ENCODE measurements at places on chromosomes 11 and 22.

DNA sequence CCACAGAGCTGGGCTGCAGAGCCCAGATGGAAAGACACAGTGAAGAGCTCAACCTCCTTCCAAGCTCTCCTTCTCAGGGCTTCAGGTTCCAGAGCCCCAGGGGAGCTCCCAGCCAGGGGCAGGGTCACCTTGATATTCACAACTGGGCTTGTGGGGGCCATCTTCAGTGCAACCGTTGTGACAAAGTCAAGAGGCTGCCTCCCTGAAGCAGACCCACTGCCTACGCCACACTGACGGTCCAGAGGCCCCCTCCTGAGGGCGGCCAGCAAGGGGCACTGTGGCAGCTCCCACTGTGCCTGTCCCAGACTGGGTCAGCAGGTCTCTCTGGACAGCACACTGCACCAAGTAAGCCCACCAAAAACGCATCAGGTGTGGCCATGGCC lies 84.1 kb downstream of the DGCR2 start:
- DNase-seq = no peak

- no peak for DNase-seq
These were observed 14.5 kb downstream of the PHLDB1 start for GRCh38 chr11:118621784-118622375.

DNA sequence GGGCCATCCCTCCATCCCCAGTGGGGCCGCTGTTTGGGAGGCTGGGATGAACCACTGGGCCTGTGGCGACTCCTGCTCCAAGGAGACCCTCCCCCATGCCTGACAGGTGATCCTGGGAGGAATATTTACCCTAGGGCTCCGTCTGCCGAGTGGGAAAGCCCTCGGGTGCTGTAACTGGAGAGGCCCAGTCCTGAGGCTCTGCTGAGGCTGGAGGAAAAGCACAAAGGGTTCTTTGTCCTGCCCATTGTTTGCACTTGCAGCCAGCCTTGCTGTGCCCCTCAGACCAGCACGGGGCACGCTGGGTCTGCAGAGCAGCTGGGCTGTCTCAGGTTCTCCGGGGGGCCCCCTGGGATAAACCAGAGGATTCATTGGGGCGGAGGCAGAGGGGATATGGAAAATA lies 321.1 kb downstream of the MN1 start:
- DNase-seq = no peak

DNA sequence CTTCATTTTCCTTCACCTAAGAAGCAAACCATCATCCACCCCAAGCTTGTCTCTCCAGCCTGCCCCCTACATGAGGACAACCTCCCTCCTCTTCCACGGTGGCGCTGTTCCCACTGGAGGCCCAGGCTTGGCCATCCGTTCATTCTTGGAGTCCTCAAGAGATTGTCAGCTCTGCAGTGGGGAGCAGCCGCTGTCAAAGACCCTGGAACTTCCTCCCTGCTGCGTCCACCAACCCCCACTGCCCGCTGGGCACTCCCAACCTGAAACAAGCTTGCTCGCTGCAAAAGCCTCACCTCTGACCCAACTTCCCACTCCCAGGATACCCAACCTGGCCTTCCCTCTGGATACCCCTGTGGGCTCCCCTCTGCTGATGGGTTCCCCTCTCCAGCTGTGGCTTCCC lies 10.4 kb upstream of the CD81 start:
- DNase-seq = no peak

GRCh38 chr11:47327025-47327424 lies 25.5 kb downstream of the MYBPC3 start:
- DNase-seq = no peak

- DNase-seq = no peak
These were observed 50.2 kb downstream of the JAM3 start for GRCh38 chr11:134119094-134119493.

DNA sequence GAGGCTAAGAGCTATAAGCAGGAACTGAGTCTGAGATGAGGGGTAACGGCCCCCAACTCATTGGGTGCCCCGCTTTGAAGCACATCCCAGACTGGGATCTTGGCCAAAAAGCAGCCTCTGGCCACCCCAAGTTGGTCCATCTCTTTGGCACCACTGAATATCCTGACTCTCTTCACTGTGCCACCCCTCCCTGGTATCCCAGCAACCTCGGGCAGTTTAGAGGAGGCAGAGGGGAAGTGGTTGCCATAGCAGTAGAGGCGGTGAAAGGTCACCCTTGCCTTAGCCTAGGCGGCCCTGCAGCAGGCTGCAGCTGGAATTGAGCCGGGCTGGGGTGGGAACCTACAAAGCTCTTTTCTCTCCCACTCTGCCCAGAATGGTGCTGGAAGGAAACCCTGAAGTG lies 1.1 kb downstream of the PELI3 start:
- DNase-seq = no peak

- DNase-seq = no peak
These were observed 2.0 kb upstream of the KRTAP5-10 start for GRCh38 chr11:71563406-71563805.

- DNase-seq = no peak
These were observed at the start of gene APOA4 for GRCh38 chr11:116823031-116823843. Gene APOA4 (minus strand): TSS chr11:116823304. CDS start chr11:116823191, 113 bp downstream.

- DNase-seq = no peak
These were observed 13.1 kb upstream of the TCF20 start for GRCh38 chr22:42283278-42284201.

GRCh38 chr11:116202922-116203321 lies 569.9 kb downstream of the BUD13 start:
- DNase-seq = no peak

GRCh38 chr11:47773882-47774281 lies 6.7 kb upstream of the FNBP4 start:
- DNase-seq = no peak

DNA sequence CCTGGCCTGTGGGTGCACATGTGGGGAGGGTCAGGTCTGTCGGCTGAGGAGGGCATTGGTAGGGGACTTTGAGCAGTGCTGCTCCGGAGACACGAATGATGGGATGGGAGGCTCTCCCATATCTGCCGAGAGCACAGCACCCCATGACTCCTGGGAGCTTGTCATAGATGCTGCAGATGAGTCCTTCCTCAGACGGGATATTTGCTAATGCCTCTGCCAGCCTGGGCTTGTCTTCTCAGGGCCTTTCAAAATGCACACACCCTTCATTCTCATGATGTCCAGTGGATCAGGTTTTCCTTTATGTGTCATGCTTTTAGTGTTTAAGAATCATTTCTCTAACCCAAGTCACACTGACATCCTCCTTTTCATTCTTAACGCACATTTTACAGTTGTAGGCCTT lies 8.1 kb upstream of the RNH1 start:
- no peak for DNase-seq

DNA sequence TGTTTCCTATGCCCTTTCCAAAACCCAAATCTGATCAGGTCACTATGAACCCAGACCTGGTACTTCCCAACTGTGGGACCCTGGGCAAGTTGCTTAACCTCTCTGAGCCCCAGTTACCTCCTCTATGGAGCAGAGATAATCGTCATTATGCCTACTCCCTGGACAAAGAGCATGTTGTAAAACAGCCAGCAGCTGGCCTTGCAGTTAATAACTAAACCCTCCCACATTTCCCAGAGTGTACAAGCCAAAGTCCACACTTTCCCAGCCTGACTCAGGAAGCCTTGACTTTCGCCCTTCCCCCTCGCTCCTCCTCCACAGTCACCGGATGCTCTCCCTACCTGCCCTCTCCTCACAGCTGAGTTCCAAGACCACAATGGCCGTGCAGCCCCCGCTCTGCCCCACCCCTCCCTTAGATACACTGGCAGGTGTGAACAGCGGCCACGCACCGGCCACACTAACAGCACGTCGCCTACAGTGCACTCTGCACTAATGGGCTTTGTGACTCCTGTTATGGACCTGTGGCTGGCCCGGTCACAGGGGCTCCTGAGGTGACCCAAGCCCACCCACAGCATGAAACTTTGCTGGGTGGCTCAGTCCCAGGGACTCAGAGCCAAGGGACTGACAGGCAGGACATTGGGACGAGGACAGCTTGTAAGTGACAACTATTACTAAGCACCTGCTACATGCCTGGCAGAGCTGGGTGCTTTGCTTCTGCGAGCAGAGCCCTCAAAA lies 15.6 kb upstream of the MFNG start:
- no peak for DNase-seq

GRCh38 chr11:112632866-112633505 lies 328.2 kb upstream of the NCAM1 start:
- DNase-seq = no peak

DNA sequence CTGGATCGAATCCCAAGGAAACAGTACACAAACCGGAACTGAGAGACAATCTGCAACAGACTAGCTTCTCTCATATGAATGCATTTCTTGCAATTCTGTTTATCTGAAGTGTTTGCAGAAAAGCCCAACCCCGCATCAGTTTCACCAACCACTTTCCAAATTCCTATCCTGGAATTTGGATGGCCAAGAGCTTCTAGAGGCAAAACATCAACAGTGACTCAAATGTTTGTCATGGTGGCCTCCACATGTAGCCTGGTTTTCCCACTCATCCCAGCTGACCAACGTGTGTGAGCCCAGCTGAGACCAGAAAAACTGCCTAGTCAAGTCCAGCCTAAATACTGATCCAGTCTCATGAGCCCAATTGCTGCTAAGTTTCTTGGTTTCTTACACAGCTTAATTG lies 8.3 kb upstream of the MIEF1 start:
- no peak for DNase-seq

Measured in NK-92 treated with Interleukin-12 subunit alpha and Interleukin-12 subunit beta, amount 100 ng/mL, for 24 hours (cell line).